NCI-H1417 treated with DMSO at 0.1 percent for 48 hours (cell line): ENCODE measurements at places on chromosomes 6 and 20.

DNA sequence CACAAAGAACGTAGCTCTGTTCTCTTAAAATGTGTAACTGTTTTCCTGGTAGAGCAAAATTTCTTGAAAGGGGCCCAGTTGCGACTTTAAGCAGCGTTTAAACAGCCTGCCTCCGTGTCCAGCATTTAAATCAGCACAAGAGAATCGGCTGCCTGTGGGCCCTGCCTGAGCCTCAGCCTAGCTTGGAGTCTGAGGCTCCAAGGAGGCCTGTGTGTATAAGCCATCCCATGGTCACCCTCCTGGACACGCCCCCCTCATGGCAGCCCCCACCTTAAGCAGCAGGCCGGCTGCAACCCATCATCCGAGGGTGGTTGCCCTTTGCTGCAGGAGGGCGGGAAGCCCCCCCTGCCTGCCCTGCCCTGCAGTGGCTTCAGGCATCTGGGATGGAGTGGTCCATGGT is 18.9 kb downstream of the SDCBP2 start:
- no peak for DNase-seq

GRCh38 chr6:160378882-160379281 is 30.7 kb downstream of the SLC22A3 start:
- no peak for DNase-seq

- DNase-seq, result no peak
These were observed 1323.0 kb upstream of the GJE1 start for GRCh38 chr6:140809694-140810101.

DNA sequence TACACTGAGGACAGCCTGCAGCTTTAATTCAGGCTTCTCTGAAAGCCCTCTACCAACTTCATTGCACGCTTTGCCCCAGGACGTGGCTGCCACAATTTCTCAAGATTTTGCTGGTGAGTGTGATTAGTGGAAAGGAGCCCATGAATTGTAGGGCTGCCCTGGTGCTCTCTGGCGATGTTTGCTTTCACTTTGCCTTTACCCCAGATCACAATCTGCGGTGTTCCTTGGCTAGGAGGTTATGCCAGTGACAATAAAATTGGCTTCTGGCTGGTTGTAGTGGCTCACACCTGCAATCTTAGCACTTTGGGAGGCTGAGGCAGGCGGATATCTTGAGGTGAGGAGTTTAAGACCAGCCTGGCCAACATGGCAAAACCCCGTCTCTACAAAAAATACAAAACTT is 139.3 kb downstream of the FOXC1 start:
- DNase-seq, result no peak

- DNase-seq, result no peak
These were observed 26.0 kb downstream of the SDCBP2 start for GRCh38 chr20:1302685-1303541.

DNA sequence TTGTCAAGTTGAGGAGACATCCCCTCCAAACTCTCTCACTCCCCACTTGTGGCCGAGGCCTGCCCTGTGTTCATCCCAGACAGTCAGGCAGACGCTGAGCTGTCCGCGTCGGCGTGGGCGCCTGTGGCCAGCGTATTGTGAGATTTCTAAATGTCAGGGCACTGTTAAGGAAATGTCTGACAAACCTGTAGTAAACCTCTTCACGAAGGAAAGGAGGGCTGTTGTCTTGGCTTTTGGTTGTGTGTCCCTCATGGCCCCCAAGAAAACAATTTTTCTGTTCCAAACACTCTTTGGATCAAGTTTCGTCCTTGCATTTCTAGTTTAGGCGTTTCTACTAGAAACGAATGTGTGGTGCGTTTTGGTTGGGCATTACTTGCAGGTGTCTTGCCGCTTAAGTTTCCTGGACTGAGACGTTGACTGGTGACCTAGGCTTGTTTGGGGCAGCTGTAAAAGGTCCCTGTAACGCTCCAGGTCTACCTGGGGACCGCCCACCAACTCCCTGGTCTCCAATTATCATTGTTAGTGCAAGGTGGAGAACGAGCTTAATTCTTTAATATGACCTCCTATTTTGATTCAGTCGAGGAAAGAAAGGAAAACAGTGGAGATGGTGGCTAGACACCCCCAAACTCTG is 8.7 kb upstream of the POU3F2 start:
- no peak for DNase-seq

GRCh38 chr6:3825851-3826581 is 23.2 kb upstream of the FAM50B start:
- no peak for DNase-seq

GRCh38 chr6:96786336-96786735 is 50.9 kb downstream of the GPR63 start:
- no peak for DNase-seq

GRCh38 chr6:166275714-166276166 is 32.5 kb downstream of the PRR18 start:
- DNase-seq, result peak; percentile 20

DNA sequence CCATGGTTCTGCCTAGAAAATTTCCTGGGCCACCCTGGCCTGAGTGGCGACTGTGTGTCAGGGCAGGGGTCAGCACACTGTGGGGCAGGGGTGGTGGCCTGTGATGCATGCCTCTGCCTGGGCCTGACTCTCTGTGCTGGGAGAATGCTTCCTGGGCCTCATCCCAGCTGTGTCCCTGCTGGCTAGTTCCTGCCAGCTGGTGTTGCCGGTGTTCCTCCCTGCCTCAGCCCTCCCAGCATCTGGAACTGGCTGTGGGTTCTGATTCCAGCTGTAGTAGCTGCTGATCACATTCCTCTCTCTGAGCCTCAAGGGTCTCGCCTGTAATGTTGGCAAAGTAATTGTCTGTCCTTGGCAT is 101.5 kb downstream of the SYCP2 start:
- DNase-seq, result no peak

DNA sequence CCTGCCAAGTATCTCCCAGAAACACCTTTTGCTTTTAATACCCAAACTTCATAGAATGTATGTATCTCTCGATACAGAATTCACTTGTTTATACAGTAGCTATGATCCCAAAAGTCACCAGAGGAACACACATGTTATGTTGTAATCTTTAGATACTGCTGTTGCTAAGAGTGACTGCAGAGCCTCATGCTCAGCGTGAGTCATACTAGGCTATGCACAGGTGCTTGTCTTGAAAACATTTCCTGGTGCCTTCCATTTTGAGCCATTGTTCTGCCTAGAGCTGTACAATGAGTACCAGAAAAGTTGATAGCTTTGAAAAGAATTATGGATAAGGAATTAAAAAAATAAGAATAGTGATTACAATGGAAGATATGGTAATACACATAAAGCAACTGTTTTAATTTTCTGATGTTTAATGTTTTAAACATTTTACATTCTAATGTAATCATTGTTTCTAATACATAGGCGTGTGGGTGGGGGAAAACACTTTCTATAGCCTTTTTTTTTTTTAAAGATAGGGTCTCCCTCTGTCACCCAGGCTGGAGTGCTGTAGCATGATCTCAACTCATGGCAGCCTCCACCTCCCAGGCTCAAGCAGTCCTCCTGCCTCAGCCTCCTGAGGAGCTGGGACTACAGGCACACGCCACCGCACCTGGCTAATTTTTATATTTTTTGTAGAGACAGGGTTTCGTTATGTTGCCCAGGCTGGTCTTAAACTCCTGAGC is 79.4 kb downstream of the CD24 start:
- no peak for DNase-seq

- no peak for DNase-seq
These were observed 90.4 kb upstream of the FOXP4 start for GRCh38 chr6:41455818-41456217.

DNA sequence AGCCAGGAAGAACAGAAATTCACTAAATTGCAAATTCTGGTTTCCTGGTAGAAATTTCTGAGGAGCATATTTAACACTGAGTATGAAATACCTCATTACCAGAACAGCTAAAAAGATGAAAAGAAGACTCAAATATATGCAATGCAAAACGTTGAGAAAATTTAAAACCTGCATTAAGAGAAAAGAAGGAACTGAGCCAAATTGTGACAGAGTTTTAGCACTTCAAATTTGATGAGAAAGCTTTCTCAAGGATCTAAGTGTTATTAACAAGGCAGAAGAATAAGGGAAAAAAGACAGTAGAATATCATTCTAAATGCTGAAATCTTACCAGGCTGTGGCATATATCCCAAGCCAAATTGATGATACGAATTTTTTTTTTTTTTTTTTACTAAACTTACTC is 443.0 kb downstream of the COL12A1 start:
- DNase-seq, result no peak

DNA sequence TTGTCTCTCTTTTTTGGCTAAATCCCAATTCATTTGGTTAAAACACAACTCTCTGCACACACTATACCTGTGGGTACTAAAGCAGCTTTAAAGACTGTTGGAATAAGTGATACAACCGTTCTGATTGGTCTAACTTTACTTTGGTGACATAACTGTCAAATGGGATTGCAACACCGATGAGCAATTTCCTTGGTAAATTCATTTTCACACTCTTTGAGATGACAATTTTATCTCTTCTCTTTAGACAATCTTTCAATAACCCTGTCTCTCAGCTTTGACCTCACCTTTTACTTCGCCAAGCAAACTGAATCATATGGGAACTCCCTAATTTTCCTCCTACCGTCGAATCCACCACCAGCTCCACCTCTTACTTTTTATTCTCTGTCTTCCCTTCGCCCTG is 60.8 kb downstream of the ECT2L start:
- DNase-seq, result no peak

- no peak for DNase-seq
These were observed 43.4 kb downstream of the ZNF133 start for GRCh38 chr20:18331694-18332093.

DNA sequence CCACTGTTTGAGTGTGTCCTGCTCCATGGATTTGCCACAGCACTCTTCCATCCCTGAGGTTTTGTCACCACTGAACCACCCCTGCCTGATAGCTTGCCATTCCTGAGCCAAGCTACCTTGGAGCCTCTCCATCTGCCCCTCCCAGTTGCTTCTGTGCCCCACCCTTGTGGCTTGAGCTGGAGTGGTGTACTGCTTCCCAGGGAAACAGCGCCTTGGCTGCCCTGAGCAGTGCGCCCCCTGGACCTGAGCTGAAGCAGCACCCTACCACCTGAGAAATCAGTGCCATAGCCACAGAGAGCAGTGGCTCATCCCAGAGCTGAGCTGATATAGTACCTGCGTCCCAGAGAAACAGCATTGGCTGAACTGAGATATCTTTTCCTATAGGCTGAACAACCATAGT is 40.3 kb downstream of the IL22RA2 start:
- DNase-seq, result no peak

GRCh38 chr20:57457243-57458095 is 66.3 kb downstream of the RBM38 start:
- DNase-seq, result no peak

GRCh38 chr6:118903138-118903537 is 9.2 kb downstream of the ASF1A start:
- DNase-seq, result no peak

DNA sequence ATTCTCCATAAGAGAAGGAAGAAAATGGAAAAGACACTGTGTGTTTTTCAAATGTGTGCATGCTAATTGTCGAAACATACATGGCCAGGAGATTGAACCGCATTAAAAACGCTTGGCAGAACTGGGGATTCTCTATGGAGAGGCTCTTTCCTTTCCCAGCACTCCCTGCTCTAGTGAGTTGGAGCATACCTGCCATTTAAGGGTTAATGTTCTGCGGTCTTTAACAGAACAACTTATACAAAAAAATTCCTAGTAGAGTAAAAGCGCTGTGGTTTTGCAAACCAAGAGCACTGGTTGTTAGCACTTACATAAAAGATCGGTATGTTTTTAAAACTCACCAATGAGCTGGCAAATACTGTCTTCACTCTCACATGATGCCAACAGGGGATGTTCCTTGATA is 1.5 kb downstream of the TAGAP start:
- DNase-seq, result no peak

- DNase-seq, result no peak
These were observed 86.6 kb upstream of the RPS6KA2 start for GRCh38 chr6:166713434-166714186.

- DNase-seq, result peak; percentile 42
These were observed 744 bp upstream of the FOXO3 start for GRCh38 chr6:108559884-108560462.

GRCh38 chr6:53014063-53014462 is 19.0 kb upstream of the GSTA4 start:
- no peak for DNase-seq

GRCh38 chr6:165668951-165669350 is 5.9 kb upstream of the PDE10A start:
- DNase-seq, result no peak

GRCh38 chr6:114435985-114436384 is 93.2 kb upstream of the HS3ST5 start:
- no peak for DNase-seq

GRCh38 chr20:45211569-45212474 is 5.0 kb downstream of the SEMG1 start:
- no peak for DNase-seq

- DNase-seq, result no peak
These were observed 14.0 kb upstream of the MOCS1 start for GRCh38 chr6:39948199-39948791.

- DNase-seq, result no peak
These were observed 233.1 kb upstream of the SUPT3H start for GRCh38 chr6:45610832-45611231.

DNA sequence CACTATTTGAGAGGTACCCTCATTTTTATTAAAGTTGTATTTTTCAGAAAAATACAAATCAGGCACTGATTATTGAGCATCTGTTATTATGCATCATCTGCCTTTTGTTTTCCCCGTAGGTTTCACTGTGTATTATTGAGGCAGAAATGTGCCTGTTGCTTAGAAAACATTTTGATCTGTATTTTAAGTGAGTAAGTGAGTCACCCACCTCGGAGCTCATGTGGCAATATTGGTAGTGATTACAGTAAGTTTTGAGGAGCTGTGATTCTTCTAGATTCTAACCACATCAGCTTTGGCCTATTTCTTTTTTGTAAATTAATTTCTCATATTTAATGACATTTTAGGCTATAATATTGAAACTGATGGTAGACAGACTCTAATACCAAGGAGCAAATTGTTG is 59.6 kb upstream of the LAMP5 start:
- DNase-seq, result no peak

DNA sequence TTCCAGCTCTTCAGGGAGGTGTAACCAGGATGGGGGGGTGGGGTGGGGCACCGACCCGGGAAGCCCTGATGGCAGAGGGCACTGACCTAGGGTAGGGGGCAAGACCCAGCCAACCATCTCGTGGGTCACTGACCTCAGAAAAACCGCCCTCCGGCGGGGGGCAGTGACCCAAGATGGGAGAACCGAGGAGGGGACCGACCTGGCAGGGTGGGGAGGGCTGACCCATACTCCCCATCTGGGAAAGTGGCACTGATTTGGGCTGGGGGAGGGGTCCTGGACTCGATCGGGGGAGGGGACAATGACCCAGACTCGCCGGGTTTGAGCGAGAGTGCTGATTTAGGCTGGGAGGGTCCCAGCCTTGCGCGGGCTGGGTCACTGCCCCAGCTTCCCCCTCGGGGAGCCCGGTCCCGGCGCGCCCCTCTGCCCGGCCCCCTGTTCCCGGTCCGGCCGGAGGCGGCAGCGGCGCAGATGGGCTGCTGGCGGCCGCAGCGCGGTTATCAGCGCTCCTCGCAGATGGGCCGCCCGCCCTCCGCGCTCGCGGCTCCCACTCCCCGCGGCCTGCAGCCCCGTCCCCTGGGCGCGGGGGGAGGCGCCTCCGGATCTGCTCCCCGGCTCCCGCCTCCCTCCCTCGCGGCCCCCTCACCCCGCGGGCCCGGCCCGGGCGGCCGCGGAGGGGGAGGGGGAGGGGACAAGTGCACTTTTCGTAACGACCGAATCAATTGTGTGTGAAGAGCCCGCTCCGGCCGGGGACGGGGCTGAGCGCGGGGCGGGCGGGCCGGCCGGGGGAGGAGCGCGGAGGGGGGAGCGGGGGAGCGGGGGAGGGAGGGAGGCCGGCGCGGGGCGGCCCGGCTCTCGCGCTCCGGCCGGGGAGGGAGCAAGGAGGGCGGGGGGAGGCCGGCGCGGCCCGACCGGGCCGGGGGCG is 2.2 kb downstream of the NOL4L start:
- DNase-seq, result no peak
